NCI-H1694 treated with DMSO at 0.1 percent for 48 hours (cell line): ENCODE measurements at places on chromosomes 7 and 10.

GRCh38 chr10:110860576-110861241 is 11.0 kb upstream of the PDCD4 start:
- DNase-seq: peak; percentile 10

GRCh38 chr7:114293289-114294012 is 121.2 kb upstream of the FOXP2 start:
- DNase-seq: no peak

GRCh38 chr10:79442171-79443040 is 3.0 kb downstream of the ZCCHC24 start:
- no peak for DNase-seq

DNA sequence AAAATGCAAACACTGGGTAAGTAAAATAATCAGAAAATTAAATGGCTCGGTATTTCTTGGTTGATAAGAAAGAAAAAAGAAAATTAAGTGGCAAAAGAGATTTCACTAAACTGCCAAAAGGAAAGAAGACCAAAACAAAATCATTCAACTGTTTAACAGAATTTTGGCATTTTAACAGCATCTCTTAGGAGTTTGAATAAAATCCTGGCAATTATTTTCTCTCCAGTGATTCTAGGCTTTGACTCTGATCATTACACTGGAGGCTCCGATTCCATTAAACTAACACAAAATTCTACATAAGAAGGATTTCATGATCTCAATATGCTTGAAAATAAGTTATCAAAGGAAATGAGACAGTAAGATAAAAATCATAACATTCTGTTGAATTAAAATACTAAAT is 62.3 kb downstream of the ARHGAP21 start:
- DNase-seq: no peak

GRCh38 chr7:95817866-95818640 is 45.7 kb downstream of the DYNC1I1 start:
- no peak for DNase-seq

DNA sequence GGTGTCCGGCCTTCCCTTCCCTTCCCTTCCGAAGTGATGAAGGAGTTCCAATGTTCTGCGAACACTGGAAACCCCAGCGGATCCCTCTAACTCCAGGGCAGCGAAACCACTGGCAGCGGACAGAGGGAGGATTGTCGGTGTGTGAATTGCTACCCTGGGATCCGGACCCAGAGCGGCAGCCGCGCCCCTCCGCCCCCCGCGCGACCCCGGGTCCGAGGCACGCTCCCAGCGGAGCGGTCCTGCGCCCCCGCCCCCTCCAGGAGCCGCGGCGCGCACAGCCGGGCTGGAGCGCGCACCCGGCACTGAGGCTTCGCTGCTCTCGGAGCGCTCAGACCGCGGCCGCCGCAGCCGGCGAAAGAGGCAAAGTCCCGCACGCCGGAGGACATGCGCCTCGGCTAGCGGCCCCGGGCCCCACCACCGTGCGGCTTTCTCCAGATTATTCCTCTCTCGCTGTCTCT is at the start of gene PTPRZ1:
Gene PTPRZ1 (plus strand): TSS at position 331 of the 458 bp plus-strand sequence. CDS start 339 bp downstream, outside the sequence.
- DNase-seq: no peak

GRCh38 chr7:46288861-46289260 is 367.8 kb upstream of the IGFBP3 start:
- no peak for DNase-seq

DNA sequence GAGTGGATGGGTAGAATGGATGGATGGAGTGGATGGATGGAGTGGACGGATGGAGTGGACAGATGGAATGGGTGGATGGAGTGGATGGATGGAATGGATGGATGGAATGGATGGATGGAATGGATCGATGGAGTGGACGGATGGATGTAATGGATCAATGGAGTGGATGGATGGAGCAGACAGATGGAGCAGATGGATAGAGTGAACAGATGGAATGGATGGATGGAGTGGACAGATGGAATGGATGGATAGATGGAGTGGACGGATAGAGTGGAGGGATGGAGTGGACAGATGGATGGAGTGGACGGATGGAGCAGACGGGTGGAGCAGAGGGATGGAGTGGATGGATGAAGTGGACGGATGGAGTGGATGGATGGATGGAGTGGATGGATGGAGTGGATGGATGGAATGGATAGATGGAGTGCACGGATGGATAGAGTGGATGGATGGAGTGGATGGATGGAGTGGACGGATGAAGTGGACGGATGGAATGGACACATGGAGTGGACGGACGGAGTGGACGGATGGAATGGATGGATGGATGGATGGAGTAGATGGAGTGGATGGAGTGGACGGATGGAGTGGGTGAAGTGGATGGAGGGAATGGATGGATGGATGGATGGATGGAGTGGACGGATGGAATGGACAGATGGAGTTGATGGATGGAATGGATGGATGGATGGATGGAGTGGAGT is 260.3 kb upstream of the C7orf33 start:
- DNase-seq: no peak

GRCh38 chr7:81190997-81191768 is 272.3 kb upstream of the SEMA3C start:
- DNase-seq: no peak

- no peak for DNase-seq
Observed at GRCh38 chr10:78462726-78463228, 429.1 kb downstream of the RPS24 start.

DNA sequence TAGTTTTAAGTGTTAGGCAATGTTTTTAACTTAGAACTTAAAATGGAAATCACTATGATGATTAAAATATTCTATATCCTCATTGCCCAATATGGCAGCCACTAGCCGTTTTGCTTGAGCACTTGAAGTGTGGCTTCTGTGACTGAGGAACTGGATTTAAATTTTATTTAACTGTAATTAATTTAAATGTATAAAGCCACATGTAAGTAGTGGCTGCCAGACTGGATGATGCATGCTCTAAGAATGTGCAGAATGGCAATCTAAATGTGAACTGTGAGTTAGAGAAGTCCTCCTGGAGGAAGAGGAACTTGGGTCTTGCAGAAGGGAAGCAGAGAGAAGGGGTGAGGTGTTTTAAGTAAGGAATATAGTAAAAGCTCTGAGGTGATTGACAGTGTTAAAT is 451.4 kb downstream of the SUGCT start:
- DNase-seq: no peak

GRCh38 chr10:85724215-85724614 is 642.4 kb downstream of the GRID1 start:
- no peak for DNase-seq

DNA sequence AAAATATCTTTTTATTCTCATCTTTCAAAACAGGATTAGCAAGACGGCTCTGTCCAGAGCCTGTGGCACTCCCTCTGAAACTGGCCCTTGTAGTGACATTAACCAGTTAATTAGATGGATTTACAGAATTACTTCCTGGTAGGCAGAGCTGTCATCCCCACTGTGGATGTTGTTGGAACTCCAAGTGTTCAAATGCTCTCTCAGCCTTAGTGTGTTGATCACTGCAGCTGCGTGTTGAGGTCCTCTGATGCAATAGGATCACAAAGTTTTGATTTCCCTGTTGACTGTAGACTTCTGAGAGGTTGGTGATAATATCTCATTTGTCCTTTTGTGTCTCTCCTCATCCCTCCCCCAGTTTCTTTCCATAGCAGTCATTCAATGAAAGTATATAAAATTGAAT is 117.3 kb upstream of the CDK6 start:
- no peak for DNase-seq

- no peak for DNase-seq
Observed at GRCh38 chr10:86155054-86155921, 211.3 kb downstream of the GRID1 start.

- no peak for DNase-seq
Observed at GRCh38 chr10:124708246-124708779, 35.9 kb downstream of the FAM53B start.

DNA sequence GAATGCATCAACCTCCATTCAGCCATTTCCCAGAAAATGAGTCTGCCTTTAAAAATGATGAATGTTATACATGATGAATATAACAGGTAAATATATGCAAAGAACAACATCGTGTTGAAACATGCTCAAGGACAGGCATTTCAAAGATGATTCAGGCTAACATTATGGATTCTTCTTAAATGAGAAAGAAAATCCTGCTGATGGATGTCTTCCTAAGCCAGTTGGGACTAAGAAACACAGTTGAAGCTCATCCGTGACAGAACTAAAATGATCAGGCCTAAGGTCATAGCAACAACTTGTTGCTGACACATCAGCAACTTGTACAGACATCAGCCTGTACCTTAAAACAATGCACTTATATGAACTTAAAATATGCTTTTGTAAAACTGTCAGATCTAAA is 267.9 kb downstream of the MAGI2 start:
- no peak for DNase-seq

DNA sequence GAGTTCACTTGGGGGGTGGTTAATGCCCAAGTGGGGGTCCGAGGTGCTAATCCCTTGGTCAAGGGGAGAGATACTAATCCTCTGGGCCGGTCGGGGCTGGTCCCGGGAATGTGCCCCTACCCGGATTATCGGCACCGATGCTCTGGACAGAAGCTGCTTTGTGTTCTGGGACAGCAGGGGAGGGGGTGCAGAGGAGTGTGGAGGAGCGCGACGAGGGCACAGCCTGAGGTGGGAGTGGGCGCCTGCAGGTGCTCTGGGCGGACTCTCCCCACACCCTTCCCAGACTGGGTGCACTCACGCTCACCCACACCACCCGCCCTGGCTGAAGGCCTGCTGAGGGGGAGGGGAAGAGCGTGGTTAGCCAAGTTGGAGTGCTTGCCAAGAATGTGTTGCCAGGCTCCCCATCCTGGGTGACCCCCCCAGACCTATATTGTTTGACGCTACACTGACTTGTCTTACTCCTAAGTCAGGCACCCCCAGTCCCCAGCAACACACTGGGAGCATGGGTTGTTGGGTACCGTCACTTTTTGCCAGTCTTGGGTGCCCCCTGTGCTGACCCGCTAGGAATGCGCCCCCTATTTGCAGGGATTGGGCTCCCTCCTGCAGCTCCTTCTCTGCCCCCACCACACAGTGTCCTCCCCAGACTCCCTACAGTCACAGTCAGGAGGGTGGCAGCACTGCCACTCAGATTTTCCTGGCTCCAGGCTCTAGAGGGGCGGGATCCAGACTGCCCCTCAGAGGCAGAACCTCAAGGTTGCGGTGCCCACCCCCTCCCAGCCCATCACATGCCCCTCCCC is 1.2 kb downstream of the SLC4A2 start:
- DNase-seq: peak; percentile 16

- DNase-seq: no peak
Observed at GRCh38 chr7:100826514-100827329, 601 bp downstream of the EPHB4 start.

DNA sequence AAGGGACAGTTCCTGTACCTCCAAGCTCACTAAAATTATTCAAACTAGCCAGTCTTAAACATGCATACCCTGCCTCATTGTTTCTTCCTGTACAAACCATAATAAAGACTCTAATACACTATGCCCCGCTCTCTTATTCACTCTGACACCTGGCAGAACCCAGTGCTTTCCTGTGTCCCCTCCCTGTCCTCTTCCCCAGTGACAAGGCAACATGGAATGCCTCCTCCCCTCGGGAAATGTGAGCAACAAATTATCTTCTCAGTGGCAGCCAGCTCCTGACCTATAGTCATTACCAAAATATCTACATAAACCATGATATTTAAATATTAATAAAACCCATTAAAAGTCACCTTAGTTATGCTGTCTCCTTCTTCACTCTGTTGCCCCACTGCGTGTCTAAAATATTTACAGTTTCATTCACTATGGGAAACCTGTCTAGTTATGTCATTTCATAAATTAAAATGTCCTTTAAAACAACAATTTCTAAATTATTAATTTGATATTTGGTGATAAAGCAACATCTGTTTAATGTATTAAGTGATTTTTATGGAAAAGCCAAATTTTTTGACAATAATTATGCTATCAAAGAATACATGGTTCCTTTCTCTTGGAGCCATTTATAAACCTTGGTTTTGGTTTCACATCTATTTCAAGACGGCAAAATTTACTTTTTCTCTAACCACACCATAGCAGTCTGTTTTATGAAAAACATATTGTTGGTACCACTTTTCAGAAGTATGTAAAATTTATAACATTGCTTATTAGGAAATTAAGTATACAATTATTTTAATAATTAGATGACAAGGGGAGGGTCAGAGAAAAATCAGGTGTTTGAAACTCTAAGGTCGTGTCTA is 1355.2 kb downstream of the XPNPEP1 start:
- no peak for DNase-seq

DNA sequence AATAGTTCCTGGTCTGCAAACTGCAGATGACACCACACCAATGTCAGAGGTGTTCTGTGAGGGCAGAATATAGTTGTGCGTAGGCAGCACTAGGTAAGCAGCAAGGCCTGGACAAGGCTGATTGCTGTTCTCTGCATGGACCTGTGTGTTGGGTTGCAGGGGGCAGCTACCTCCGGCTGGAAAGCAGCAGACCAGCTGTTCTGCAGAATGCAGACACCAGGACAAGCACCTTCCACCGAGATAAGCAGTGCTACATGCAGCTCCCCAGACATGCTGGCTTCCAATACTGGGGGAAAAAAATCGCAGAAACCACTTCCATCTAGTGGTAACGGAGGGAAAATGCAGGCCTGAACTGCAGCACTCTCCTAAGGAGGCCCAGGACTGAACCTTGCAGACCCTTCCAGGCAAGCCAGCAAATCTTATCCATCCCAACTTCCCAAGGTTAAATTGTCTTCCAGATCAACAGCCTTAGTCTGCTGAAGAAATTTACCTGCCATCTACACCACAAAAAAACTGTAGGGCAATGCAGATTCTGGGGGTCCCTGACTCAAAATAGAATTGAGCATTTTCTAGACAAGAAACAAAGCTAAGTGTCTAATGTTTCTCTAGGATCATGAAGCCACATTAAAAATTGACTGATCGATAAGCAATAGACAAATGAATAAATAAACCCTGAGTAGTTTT is 50.5 kb upstream of the COBL start:
- peak; percentile 84 for DNase-seq

- DNase-seq: no peak
Observed at GRCh38 chr7:36357054-36357453, 32.6 kb upstream of the ANLN start.

GRCh38 chr7:39712751-39713150 is 89.4 kb downstream of the RALA start:
- no peak for DNase-seq

DNA sequence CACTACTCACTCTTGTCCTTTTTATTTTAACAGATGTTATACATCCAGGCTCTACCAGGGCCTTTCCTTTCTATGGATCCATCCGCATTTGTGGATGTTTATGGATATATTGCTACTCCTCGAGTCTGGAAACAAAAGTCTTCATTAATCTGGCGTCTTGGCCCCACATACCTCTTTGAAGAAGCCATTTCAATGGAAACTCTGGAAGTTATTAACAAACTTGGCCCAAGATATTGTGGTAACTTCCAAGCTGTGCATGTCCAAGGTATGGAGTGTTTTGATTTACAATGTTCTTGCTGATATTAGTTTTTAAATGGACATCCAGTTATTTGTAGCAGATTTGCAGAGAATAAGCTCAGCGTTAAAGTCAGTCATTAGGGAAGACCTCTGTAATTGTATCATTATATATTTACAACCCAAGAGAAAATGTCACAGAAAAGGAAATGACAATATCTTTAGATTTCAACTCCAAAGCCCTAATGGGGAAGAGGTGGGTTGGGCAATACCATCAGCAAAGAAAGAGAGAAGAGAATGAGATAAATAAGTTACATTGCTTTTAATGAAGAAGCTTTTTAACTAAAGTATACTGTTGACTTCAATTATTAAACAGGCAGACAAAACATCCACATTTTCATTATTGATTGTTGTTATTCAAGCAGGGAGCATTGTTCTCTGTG is 102.1 kb downstream of the WDFY4 start:
- no peak for DNase-seq
